Stimulated activated CD4-positive, alpha-beta T cell treated with anti-CD3 and anti-CD28 coated beads, Interleukin-2, amount 100 ng/mL, for 4 hours (primary cell): ENCODE measurements at places on chromosomes 6 and 20.
A peak's percentile ranks its signal among the peaks of the same experiment; 100 is the strongest.

DNA sequence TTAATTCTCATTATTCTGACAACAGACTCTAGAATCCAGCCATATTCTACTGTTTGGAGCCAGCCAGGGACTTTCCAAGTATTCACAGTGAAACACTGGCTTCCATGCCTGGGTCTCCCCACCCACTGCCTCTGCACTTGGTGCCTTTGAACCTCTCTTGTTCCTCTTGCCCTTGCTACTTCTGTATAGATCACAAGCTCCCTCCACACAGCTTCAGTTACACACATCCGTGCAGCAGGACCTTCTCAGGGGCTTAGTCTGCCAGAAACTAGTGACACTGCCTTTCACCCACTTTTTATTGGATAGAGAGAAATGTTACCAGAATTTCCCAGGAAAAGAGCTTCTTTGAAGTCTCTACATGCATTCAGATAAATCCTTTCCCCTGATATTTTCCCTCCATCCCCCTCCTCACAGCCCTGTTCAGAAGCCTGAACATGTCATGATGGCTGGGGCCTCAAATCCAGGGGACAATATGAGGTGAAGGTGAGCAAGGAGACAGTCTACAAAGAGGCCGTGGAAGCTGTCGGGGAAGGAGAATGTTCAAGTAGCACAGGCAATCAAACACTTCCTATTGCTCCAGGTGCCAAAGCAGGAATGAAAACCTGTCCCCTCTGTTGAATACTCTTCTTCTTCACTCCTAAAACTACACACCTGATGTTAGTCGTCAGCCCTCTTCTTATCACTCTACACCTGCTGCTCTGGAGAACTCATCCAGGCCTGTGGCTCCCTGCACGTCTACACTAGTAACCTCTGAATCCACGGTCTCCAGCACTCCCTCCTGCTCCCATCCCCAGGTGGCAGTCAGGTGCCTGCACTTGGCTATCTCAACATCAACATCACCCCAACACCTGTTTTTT, 20.2 kb upstream of the HLA-DOA start:
- no peak for DNase-seq

GRCh38 chr6:17045581-17046322, 56.1 kb upstream of the STMND1 start:
- no peak for DNase-seq

- DNase-seq: peak; percentile 24
Observed at GRCh38 chr6:36839749-36840431, 646 bp upstream of the CPNE5 start.

- no peak for DNase-seq
Observed at GRCh38 chr6:44064089-44064947, 62.9 kb downstream of the MRPL14 start.

DNA sequence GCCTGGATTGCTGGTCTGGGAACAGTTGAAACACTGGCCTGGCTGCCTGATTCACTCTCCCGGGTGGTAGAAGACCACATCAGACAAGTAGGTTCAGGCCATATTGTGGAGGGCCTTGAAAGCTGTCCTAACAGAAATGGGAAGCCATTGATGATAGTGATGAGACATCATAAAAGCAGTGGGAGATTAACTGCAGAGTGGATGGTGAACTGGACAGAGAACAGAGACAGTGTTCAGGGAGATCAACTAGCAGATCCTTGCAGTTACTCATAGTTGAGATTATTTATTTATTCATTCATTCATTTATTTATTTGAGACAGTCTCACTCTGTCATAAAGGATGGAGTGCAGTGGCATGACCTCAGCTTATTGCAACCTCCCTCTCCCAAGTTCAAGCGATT, 30.2 kb upstream of the MCM3 start:
- DNase-seq: no peak

DNA sequence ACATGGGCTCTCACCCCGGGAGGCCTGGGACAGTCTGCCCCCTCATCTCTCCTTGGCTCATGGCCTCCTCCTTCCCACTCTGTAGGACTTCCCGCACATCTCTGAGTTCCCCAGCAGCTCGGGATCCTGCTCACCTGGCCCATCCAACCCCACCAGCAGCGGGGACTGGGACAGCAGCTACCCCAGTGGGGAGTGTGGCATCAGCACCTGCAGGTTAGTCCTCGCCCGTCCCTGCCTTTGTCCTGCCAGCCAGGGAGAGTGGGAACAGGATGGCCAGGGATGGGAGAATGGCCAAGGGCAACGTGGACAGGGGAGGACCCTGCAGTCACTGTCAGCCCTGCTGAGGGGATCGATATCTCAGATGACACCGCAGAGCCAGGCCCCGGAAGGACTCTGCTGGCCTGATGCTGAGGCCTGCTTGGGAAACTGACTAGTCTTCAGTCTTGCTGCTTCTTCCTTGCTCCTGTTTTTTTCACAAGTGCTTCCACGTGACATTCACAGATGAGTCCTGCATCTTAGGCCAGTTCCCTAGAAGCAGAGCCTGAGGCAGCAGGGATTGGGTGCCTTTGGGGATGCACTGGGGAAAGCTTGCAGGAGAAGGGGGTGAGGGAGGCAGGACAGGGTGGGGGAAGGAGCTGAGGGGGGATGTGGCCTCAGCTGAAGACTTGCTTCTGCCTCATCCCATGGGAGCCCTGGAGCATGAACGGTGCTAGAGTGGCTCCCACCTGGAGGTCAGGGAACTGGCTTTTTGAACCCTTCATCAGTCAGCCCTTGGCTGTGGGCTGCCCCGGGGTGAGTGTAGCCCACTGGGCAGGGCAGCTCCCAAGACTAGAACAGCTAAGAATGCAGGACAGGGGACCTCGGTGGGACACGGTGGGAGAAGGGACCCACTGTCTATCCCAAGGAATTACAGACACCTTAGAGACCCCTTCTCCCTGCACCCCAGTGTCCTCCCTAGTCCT, 120.1 kb downstream of the JPH2 start:
- no peak for DNase-seq

GRCh38 chr20:31707994-31708735, 14.5 kb downstream of the BCL2L1 start:
- no peak for DNase-seq
